Nephron progenitor cell (in vitro differentiated cells): ENCODE measurements at places on chromosomes 6 and 20.
A peak's percentile ranks its signal among the peaks of the same experiment; 100 is the strongest.

GRCh38 chr6:89134723-89135122, 11.1 kb upstream of the PM20D2 start:
- DNase-seq: no peak

DNA sequence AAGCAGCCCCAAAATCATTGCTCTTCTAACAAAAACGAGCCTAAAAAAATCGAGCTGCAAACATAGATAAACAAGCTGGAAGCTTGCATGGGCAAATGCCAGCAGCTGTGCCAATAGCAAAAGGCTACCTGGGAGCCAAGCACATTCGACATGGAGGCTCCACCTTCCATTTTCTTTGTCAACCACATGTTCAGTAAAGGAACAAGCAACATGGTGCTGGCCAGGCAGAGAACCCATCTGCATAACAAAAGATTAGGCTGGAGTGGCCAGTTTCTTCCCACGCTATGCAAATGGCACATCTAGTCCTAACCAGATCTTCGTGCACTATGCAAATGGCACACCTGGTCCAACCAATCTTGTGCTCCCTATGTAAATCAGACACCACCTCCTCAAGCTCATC, 110.5 kb downstream of the KIF16B start:
- DNase-seq: no peak

- no peak for DNase-seq
Observed at GRCh38 chr6:134114918-134115714, 62.7 kb upstream of the SLC2A12 start.

GRCh38 chr20:10469599-10469998, 34.5 kb downstream of the SLX4IP start:
- peak; percentile 14 for DNase-seq

- no peak for DNase-seq
Observed at GRCh38 chr6:37033255-37033654, 27.8 kb downstream of the FGD2 start.

DNA sequence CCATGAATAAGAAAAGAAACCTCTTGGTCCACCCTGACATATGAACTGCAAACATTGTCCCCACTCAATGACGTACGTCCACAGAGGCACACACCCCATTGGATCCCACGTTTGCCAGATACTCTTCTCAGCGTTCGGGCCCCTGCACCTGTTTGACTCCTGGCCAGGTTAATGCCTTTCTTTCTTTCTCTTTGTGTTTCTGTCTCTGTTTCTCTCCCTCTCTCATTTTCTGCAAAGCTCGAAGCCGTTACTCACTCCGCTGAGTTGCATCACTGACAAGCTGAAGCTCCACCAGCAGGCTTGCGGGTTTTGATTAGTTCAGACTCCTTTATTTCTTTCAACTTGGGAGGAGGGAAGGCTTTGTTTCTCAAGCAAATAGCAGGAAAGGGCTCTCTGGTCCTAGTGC, 135.5 kb upstream of the SUPT3H start:
- no peak for DNase-seq

- no peak for DNase-seq
Observed at GRCh38 chr20:48100483-48100882, 315.2 kb upstream of the SULF2 start.

DNA sequence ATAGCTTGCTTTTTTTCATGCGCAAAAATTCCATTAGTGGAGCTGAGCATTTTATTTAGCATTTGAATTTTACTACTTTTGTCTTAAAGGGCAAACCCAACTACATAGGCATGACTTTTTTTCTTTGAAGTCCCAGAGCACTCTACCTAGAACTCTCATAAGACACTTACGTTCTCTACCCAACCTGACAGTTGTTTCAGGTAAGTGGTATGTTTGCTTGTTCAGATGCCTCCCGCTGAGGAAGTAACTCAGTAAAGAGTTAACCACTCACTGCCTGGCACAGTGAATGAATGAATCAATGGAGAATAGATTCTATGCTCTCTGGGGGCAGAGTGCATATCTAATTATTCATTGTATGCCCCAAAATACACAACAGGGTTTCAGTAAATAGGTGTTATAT, 212.3 kb upstream of the PRDM1 start:
- no peak for DNase-seq

DNA sequence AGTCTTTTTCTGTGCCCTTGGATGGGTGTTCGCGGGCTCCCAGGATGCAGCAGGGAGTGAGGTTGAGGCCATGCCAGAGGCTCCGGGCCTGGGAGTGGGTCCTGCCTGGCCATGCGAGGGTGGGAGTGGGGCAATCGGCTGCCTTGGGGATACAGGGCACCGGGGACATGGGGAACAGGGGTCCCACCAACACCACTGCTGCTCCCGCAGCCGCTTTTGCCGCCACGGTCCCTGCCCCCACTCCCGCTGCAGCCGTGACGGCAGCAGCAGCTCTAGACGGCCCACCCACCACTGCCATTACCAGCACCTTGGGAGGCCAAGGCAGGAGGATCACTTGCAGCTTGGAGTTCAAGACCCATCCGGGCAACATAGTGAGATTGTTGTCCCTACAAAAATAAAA, 35.3 kb upstream of the FAM50B start:
- DNase-seq: no peak

DNA sequence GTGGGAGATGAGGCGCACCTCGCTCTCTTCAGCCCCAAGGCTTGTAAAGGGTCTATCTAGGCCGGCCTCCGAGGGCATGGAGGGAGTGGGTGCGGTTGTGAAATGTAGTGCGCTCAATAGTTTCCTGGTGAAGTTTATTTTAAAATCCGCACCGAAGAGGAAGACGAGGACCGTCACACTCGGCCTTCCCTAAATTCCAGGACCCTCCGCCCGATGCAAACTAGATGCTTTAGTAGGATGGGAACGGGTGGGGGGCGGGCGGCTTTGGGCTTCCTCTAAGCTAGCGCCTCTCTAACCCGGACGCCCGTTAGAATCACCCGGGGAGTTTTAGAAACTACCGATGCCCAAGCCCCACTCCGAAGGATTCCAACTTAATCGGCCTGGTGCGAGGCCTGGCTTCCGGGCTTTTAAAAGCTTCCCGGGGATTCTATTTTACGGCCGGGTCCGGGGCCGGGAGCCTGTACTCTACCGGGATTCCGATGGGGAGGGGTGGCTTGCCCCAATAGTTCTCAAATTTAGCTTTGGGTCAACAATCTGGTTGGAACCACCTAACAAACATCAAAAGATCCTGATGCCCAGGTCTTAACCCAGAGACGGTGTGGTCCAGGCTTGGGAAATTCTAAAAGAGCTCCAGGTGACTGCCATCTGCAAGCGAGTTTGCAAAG, 548 bp upstream of the BCAS4 start:
- no peak for DNase-seq

DNA sequence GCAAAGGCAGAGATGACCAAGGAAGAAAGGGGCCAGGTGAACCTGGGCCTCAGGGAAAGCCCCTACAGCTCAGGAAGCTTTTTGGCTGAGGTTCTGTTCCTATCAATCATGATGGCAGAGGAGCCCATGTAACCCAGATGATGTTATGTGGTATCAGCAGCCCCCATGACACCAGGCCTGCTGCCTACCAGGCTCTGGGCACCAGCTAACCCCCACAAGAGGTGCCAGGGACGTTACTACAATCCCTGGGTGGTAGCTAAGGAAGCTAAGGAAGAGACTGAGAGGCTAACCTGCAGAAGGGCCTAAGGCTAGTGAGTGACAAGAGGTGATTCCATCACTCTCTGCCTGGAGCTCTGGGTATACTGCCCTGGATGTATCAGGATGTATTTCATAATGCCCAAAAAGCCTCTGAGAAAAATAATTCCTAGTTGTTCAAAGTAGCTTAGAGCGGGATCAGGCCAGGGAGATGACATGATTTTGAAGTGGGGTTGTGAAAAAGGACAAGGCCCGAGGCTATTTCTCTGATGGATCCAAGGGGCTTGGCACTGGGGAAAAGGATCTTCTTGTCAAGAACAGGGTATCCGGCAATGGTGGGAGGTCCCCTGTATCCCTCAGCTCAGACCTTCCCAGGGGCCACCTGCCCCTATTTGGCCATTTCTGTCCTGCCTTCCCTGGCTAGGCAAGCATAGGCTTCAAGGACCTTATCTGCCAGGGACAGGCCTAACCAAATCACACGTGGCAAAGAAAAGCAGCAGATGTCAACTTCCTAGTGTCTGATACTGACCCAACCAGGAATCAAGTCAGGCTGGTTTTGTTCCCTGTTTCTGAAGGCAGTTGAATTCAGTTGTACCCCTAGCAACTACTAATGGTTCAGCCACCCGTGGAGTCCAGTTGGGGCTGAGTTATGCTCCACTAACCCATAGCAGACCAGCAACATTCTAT, 41.3 kb downstream of the PANK2 start:
- DNase-seq: no peak

DNA sequence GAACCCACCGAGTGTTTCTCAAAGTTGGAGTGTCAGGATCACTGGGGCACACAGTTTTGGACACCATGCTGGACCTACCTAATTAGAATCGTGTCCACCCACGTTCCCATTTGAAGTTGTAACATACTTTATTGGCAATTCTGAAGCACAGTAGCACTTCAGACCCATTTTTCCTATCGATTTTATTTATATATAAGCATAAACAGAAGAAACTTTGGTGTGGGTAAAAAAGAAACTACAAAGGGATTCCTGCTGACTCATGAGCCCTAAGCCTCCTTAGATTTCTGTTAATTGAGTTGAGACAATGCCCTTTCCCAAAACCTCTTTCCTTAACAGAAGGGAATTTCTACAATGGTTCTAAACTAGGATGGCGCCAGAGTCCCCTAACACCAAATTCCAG, 398.0 kb downstream of the CDKAL1 start:
- DNase-seq: no peak

- no peak for DNase-seq
Observed at GRCh38 chr6:138092686-138093085, 14.5 kb downstream of the PERP start.

DNA sequence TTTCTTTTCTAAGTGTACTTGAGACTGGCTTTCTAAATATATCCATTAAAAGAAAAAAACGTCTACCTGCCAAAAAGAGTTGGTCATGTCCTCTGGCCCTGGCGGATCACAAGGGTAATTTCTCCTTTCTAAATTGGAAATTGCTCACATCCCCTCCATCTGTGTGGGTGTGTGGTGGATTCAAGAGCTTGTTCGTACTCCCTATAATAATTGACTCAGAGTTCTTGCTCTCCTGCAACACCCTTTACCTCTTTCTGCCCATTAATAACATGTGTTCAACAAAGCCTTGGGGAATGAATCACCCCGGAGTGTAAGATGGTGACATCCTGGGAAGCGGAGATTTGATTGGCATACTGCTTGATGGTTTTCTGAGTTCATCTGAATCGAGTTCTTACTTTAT, 263.8 kb downstream of the ALDH8A1 start:
- DNase-seq: no peak

- DNase-seq: no peak
Observed at GRCh38 chr6:52574709-52575501, 2.0 kb downstream of the TRAM2 start.

DNA sequence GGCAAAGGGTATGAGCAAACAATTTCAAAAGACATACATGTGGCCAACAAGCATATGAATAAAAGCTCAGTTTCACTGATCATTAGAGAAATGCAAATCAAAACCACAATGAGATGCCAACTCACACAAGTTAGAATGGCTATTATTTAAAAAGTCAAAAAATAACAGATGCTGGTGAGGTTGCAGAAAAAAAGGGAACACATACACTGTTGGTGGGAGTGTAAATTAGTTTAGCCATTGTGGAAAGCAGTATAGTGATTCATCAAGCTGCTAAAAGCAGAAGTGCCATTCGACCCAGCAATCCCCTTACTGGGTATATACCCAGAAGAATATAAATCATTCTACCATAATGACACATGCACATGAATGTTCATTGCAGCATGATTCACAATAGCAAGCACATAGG, 6.7 kb upstream of the KHDC1L start:
- no peak for DNase-seq

DNA sequence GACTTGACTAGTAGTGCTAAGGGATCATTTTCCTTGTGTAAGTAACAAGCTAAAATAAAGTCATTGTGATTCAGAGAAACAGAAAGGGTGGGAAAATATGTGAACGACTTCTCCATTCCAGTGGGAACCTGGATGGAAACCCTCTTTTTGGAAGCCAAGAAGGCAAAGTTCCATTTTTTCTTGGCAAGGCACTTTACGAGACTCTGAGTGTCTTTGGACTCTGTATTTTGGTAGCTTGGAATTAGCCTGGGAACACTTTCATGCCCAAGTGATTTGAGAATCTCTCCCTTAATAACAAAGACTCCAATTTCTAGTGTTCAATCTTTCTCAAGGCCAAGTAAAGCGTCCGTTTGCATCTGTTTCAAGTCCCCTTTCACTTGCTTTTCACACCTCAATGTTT, 100.5 kb upstream of the SASH1 start:
- no peak for DNase-seq

DNA sequence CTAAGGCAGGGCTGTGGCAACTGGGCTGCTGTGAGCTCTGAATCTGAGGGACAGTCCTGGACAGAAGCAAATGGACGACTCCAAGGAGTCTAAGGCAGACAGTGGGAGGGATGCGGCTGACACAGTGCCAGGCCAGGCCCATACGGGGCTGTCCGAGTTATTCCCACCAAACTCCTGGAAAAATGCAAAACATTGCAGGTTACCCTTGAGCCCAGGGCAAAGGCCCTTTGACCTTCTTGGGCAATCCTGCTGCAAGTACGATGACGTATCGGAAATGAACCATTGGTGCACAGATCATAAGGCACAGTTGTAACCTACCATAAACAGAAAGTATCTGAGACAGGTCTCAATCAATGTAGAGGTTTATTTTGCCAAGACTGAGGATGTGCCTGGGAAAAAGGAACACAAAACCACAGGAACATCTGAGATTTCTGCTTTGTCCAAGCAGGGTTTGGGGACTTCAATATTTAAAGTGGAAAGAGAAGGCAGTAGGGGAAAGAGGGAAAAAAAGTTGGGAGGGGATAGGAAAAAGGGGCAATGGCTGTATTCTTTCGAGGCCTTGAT, 118.9 kb downstream of the DACT2 start:
- DNase-seq: no peak

- DNase-seq: no peak
Observed at GRCh38 chr6:23929201-23929600, 196.8 kb upstream of the NRSN1 start.

- DNase-seq: no peak
Observed at GRCh38 chr6:154696661-154697060, 36.6 kb upstream of the SCAF8 start.

DNA sequence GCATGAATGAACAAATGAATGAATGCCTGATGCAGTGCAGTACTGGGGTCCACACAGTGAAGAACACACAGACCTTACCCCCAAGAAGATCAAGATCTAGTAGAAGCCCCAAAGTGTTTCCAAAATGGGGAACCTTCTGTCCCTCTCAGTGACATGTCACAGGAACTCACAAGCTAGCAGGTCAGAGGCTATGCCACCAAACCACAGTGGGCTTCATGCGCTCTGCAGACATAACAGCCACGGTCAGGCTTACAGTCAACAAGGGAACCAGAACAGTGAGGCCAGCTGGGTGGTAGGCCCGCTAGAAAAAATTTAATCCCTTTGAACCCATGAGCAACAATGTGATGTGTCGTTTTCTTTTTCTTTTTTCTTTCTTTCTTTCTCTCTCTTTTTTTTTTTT, 20.2 kb upstream of the ARFGEF2 start:
- DNase-seq: no peak

DNA sequence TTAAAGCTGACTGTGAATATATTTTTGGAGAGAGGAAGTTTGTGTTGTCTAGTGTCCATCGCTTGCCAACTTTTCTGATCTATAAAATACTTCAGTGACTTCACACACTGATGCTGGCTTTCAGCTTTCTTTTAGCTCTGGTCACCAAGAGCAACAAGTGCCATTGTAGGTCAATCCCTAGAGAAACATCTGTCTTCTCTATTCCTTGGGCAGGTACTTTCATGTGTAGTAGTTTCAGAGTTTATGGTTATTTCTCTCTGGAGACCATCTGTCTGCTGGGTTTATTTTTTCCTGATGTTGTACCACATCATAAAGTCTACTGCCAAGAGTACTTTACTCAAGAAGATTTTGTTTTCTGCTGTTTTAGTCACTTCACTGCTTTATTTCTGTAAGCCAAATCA, 249.9 kb downstream of the KHDC1L start:
- DNase-seq: peak; percentile 5
